ENCODE measurements at places on chromosomes 2 and 18.

GRCh38 chr2:223460774-223461211 is 141.4 kb downstream of the SCG2 start:
- peak; percentile 41 for DNase-seq

DNA sequence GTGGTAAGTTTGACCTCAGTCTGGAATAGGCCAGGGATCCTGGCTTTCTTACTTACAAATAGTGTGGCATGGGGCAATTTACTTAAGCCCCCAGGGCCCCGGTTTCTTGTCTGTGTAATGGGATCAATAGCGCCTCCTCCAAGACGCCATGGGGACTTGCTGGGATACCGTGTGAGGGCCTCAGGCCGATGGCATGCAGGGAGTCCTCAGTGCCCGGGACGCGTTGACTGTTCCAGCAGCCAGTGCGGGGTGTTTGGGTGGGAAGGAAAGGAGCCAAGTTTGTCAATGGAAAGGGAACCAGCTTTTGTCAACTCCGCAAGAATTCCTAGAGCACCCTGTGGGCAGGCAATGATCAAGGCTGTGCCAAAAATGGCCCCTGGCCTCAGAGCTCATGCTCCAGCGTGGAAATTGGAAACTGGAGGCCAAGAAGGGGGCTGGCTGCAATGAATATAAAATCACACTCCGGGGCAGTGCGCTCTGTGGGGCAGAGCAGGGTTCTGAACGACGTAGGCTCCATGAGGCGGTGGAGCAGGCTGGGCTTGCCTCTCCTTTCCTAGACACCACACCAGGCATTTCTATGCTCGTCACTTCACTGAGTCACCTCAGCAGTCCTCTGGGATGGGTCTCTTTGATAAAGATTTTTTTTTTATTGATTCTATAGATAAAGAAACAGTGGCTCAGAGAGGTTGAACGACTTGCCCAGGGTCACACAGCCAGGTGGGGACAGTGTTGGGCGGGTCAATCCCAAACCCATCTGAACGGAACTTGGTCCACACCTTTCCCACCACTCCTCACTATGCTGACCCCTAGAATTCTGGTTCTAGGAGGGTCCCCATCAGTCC is 56.7 kb upstream of the ASAP2 start:
- no peak for DNase-seq

GRCh38 chr2:200525066-200525465 is 941 bp upstream of the SGO2 start:
- no peak for DNase-seq

DNA sequence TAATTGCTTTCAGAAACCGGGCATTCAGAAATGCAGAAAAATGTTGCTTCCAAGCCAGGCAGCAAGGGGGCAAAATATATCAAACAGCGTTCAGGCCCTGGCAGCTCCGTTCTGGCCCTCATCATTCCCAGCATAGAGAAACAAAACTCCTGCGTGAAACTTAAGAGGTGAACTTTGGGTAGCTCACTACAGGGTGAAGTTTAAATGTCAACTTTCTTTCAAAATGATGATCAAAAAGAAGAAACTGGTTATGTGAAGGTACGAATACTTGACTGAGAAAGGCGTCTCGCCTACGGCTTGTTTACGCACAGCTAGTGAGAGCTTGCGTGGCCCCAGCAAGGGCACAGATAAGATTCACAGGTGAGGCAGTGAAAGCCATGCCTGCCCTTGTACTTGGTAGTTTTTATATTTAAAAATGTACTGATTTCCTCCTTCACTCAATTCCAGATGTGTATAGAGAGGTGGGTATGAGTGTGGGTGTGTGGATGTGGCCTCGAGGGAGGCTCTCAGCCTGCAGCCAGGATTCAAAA is 127.5 kb downstream of the NFATC1 start:
- no peak for DNase-seq

DNA sequence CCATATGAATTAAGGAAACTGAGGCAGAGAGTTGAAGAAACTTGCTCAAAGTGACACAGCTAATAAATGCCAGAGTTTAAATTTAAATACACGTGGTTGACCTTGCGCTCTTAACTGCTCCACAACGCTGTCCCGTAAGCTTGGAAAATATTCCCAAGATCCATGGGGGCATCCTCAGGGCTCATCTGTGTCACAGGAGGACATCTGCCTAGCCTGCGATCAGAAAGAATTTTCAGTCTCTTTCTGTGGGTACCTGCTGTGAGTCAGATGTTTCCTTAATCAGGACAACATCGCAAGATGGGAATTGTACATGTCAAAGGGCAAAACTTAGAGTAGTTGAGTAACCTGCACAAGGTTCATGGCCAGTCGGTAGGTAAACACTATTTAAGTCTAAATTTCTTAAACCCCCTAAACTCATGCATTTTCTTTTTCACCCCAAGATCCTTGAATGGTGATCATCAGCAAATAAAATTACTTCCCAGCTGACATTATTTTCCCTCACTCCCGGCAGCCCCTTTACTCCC is 1.4 kb downstream of the CMPK2 start:
- DNase-seq: no peak
